Stimulated activated CD4-positive, alpha-beta T cell treated with anti-CD3 and anti-CD28 coated beads, Interleukin-1b, Interleukin-23, amount 100 ng/mL, for 1 hour (primary cell): ENCODE measurements at places on chromosomes 3 and 15.

DNA sequence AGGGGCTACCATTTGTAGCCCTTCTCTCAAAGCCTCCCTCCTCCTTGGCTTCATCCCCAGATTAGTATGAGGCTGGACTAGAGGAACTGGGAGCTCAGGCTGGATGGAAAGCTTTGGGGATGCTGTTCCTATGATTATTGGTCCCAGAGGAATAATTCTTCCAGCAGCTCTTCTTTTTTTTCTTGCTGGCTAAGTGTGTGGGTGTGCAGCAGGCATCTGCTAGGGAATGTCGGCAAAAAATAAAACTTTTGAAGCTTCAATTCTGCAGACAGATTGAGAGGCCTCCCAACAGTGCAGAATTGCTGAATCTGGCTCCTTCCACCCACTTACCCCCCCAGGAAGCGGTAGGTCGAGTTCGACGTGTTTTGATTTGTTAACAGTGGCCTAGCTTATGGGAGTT is 138.5 kb upstream of the ANKRD28 start:
- no peak for DNase-seq

GRCh38 chr15:54082836-54083492 is 104.7 kb downstream of the UNC13C start:
- no peak for DNase-seq

DNA sequence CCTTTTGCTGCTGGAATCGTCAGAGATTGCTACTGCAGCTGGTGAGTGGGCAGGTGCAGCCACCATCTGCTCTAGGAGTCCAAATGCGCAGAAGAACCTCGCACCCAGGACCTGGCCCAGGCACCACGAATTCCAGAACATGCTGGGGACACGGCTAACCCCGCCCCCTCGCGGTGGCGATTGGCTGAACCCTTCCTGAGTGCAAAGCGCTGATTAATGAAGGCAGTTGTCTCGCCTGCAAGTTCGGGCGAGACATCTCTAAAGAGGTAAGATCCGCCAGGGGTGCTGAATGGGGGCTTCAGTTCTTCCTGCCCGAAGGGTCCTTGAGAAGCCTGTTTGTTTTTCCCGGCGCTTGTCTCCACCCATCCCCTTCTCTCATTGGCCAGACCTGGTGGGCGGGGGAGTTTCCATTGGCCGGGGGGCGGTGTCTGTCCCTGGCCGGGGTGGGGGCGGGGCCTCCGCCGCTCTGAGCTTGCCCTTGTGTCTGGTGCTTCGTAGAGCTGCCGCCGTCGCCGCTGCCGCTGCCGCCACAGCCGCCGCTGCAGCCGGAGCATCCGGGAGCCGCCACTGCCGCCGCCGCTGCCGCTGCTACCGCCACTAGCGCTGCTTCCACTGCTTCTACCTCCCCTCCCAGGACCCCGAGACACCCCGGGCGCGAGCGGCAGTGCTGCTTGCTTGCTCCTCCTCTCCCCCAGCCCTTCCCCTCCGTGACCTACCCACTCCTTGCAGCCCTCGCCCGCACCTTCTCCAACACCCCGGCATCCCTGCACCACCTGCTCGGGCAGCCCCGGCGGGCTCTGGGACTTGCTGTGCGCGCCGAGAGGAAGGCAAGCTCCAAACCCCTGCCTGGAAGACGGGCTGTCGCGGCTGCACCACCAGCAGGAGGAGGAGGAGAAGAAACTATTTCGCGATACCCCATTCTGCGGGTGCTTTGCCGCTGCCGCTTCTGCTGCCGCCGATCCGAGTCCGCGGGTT is at the start of gene CADM2:
Gene CADM2 (plus strand): TSS at position 495 of the 975 bp plus-strand sequence.
- peak; percentile 2 for DNase-seq

GRCh38 chr3:116179091-116179490 is 266.2 kb downstream of the LSAMP start:
- no peak for DNase-seq

DNA sequence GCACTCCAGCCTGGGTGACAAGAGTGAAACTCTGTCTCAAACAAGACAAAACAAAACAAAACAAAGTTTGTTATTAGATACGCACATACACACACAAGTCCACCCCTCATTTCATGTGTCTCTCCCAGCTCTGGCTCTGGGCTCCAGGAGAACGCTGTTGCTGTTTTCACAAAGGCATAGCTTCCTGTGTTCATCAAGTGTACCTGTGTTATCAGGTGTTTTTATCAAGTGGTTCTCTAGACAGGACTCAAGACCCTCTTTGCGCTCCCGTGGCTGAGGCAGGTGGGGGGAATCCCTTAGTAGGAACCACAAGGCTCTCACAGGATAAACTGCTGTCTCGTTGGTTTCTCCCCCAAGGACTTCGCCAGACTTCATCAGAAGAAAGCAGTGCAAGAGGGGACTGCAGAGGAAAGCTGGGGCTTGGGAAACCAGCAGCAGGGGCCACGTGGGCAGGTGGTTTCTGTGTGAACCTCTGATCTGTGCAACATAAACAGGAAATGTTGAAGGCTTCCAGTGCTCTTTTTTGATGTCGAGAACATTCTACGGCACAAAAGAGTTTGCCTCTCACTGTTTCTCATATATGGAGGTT is 6.9 kb upstream of the PPP1R2 start:
- peak; percentile 27 for DNase-seq

DNA sequence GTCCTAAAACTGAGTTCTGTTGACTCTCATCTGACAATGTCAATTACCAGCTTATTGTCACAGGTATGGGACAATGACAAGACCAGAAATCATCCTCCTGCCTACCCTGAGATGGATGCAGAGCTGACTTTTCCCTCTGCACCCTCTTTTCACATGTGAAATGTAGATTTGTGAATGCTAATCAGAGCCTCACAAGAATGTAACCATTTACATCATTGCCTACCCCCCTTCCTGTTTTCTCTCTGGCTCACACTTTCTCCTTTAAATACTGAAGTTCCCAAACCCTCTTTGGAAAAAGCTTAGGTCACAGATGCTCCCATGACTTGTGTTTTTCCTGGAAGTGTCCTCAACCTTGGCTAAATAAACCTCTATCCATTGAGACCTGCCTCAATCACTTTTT is 228.2 kb downstream of the MYRIP start:
- no peak for DNase-seq

GRCh38 chr3:197599089-197599765 is 43.5 kb upstream of the BDH1 start:
- DNase-seq = peak; percentile 54

DNA sequence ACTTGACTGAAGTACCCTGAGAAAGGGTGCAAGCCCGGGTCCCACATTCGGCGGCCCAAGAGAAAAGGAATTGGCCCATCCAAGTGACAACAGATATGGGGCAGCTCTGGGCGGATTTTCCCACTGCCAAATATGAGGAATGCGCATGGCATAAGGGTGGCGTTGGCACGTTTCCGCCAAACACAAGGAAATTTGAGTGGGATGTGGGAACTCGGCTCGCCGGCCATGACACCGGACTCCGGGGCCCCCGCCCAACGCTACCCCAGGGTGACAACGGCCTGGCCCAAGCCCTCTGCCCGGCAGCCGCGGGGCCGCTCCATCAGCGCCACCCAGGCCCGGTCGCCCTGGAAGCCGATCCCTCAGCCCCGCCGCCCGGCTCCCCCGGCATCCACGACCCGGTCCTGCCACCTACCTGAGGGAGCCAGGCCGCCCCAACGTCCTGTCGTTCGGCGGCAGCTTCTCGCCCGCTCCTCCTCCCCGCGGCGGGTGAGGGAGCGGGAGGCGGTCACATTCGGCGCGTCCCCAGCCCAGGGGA is 449 bp downstream of the RAF1 start:
- DNase-seq = peak; percentile 13

GRCh38 chr3:168497183-168497582 is 401.5 kb upstream of the GOLIM4 start:
- DNase-seq = no peak

- no peak for DNase-seq
These were observed 9.8 kb downstream of the NR2C2 start for GRCh38 chr3:14957153-14957552.

DNA sequence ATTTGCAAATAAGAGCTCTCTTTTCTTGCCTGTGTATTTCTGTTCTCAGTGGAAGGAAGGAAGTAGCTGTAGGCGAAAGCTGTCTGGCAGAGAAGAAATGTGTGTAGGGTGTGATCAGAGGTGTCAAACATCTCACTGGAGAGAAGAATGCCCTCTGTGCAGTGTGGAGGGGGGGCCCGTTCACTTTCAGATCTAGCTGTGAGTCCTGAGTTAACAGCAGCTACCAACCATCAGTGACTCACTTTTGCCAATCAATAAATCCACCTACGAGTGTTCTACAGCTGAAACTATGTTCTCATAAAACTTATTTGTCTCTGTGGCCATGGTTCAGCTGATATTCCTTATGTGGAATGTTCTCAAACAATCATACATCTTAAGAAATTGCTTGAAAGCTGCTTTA is 103.7 kb downstream of the FRMD4B start:
- no peak for DNase-seq
